Lung (tissue), 17 donors: ENCODE measurements at places on chromosomes 12 and 14. TPM values are rescaled to one million over a fixed set of nuclear protein-coding genes. Genes with fewer than 3 reads are reported as not detected.

The ANO4 gene
- polyA plus RNA-seq: 0.16 TPM

The KCNA5 gene
- 0.46 TPM for polyA plus RNA-seq

The INHBC gene
- polyA plus RNA-seq: not detected

The TSPAN11 gene
- polyA plus RNA-seq: 2.6 TPM

The L3HYPDH gene
- polyA plus RNA-seq: 26.4 TPM

The HOXC9 gene
- polyA plus RNA-seq: 0.08 TPM

The DAAM1 gene
- polyA plus RNA-seq: 10.3 TPM

The NGB gene
- not detected for polyA plus RNA-seq

The NELL2 gene
- 4.0 TPM for polyA plus RNA-seq

The BHLHE41 gene
- 2.7 TPM for polyA plus RNA-seq

The KCNJ8 gene
- polyA plus RNA-seq: 6.2 TPM

The KIF5A gene
- 0.06 TPM for polyA plus RNA-seq

The GLI1 gene
- 0.74 TPM for polyA plus RNA-seq

The GYS2 gene
- 0.10 TPM for polyA plus RNA-seq

The POTEM gene
- not detected for polyA plus RNA-seq

The FAM181A gene
- polyA plus RNA-seq: 1.9 TPM

The RNASE3 gene
- polyA plus RNA-seq: 2.5 TPM

The SLC39A5 gene
- 0.20 TPM for polyA plus RNA-seq

The HOXC13 gene
- polyA plus RNA-seq: not detected

The SELPLG gene
- polyA plus RNA-seq: 97.0 TPM

The CELA1 gene
- polyA plus RNA-seq: not detected

The HSPA2 gene
- polyA plus RNA-seq: 6.9 TPM

The REM2 gene
- polyA plus RNA-seq: 0.98 TPM

The SYT1 gene
- polyA plus RNA-seq: 0.05 TPM

The KRT77 gene
- not detected for polyA plus RNA-seq

The ENO2 gene
- polyA plus RNA-seq: 26.8 TPM

The P2RX2 gene
- polyA plus RNA-seq: 0.05 TPM

The C1RL gene
- polyA plus RNA-seq: 65.4 TPM

The CKB gene
- 111 TPM for polyA plus RNA-seq

The ERGIC2 gene
- 39.5 TPM for polyA plus RNA-seq

The BMAL2 gene
- 7.8 TPM for polyA plus RNA-seq

The IQSEC3 gene
- polyA plus RNA-seq: 2.5 TPM

The FAM222A gene
- 0.81 TPM for polyA plus RNA-seq

The SRGAP1 gene
- polyA plus RNA-seq: 1.8 TPM

The ITGB7 gene
- 6.1 TPM for polyA plus RNA-seq

The PRH1 gene
- 3.1 TPM for polyA plus RNA-seq

The ST8SIA1 gene
- polyA plus RNA-seq: 1.7 TPM

The CLEC1B gene
- polyA plus RNA-seq: 1.5 TPM

The PGF gene
- polyA plus RNA-seq: 10.0 TPM

The RNASE1 gene
- polyA plus RNA-seq: 1,326 TPM

The CDCA3 gene
- polyA plus RNA-seq: 4.1 TPM

The COCH gene
- 0.06 TPM for polyA plus RNA-seq

The SAMD15 gene
- polyA plus RNA-seq: 0.71 TPM

The TMEM233 gene
- polyA plus RNA-seq: 0.22 TPM

The IFT81 gene
- polyA plus RNA-seq: 5.4 TPM

The PRICKLE1 gene
- 2.9 TPM for polyA plus RNA-seq

The KLRK1 gene
- 5.7 TPM for polyA plus RNA-seq
